ENCODE measurements at places on chromosomes 3 and 15.

GRCh38 chr3:10957976-10958749, 34.4 kb upstream of the SLC6A1 start:
- no peak for DNase-seq

DNA sequence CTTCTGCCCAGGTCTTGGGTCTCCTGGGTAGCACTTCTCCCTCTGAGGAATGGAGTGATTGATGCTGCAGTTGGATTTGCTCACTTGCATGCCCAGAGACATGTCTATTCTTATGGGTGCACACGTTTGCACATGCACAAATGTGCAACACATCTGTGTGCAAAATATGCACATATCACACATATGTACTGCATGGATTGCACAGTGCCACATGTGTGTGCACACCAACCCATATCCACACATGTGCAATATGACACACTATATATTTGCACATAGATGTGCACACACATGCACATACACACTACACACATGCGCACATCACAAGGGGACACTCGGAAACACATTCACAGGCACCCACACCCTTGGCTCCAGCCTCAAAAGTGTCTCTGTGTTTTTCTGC, 671 bp upstream of the SEMA3B start:
- no peak for DNase-seq

DNA sequence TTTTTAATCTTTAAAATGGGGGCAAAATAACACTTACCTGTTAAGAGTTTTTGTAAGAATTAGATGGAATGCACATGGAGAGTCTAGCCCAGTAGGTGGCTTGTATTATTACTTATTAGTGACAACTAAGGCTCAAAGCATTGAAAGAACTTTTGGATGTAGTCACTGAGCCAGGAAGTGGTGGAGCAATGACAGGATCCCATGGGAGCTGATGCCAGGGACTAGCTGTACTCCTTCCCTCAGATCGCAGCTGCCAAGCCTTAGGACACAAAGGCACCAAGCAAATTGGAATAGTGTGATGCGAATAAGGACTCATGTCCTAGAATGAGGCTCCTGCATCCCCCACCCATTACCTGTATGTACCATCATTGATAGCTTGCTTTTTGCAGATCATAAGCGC, 370.4 kb upstream of the RGMA start:
- no peak for DNase-seq

- DNase-seq: no peak
These were observed 28.0 kb downstream of the RAD51 start for GRCh38 chr15:40722934-40723333.

GRCh38 chr3:107877936-107878335, 212.9 kb downstream of the CD47 start:
- no peak for DNase-seq

GRCh38 chr3:94110854-94111253, 48.0 kb downstream of the NSUN3 start:
- no peak for DNase-seq

DNA sequence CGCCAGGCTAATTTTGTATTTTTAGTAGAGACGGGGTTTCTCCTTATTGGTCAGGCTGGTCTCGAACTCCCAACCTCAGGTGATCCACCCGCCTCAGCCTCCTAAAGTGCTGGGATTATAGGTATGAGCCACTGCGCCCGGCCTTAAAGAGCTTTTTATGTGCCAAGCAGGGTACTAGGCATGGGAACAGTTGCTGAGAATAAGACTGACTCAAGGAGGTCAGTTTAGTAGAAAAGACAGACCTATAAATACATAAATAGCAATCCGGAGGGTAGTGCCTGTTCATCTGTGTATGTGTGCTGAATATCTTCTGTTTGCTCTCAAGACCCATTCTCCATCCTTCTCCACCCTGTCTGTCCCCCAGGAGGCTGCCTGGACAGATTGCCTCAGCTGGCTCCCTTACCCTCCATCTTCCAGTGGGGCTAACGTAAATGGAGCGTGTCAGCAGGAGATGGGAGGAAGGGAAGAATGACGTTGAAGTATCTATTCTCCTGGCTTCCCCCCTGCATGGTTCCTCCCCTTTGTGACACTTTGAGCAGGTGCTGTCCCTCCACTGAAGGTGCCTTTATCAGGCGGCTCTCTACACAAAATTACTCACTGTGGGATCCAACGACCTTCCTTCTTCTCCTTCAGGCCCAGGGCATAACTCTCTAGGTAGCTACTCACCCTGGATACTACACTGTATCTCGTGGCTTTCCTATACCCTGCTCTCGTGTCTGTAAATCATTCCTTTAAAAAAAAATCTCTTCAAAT, 31.1 kb downstream of the FBXO40 start:
- no peak for DNase-seq

- no peak for DNase-seq
These were observed 44.2 kb downstream of the ZMAT3 start for GRCh38 chr3:179027326-179027900.

DNA sequence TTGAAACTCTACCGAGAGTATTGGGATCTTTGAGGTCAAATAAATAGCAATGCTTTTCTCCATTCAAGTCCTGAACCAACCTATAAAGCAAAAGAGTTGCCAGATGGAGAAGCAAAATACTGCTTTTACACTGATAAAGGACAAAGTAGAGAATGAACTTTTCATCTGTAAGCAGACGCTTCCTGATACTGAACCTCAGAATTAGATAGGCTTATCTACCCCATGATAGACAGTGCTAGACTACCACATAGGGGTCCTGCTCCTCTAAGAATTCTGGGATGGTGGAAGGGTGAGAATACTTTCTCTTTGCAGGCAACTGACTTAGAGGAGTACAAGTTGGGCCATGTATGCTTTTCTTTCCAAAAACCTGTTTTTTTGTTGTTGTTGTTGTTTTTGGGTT, 9.5 kb downstream of the SAXO2 start:
- no peak for DNase-seq

GRCh38 chr3:80550174-80550573, 782.4 kb upstream of the ROBO1 start:
- no peak for DNase-seq

DNA sequence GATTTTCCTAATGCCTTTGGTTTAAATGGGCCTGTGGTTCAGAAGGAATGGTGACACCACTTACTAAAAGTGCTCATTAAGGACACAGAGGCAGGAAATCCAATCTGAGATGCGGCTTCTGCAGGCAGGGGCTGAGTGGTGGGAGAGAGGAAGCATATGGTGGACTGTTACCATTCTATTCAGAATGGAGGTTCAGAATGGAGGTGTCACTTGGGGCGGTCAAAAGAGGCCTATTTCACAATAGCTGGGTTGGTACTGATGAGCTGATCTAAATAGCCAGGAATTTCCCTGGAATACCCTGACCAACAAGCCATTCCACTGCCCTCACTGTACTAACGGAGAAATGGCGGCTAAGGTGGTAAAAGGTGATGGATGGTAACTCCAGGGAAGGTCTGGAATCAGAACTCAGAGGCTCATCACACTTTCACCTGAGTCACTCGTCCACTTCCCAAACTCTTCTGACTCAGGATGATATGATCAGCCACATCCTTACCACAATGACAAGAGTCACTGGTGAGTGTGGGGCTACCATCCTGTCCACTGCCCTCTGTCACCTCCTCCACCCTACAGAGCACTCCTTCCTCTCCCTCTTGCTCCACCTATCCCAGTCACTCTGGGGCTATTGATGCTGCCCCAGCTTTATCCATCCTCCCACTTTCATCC, 15.7 kb downstream of the RFT1 start:
- DNase-seq: no peak

GRCh38 chr3:127237835-127238234, 44.9 kb downstream of the PRR23E start:
- no peak for DNase-seq

DNA sequence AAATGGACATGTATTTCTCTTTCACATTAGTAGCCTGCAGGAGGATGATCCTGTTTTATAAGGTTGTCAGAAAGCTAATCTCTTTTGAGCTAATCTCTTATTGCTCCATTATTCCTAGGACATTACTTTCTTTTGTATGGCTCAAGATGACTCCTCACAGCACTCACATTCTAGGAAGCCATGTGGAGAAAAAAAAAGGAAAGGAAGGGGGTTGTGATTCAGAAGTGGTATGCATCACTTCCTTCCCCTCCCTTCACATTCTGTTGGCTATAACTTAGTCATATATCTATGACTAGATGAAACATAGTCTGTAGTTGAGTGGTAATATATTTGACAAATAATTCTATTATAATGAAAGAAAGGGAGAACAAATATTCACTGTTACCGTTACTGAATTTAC, 168.8 kb upstream of the TTC14 start:
- no peak for DNase-seq

DNA sequence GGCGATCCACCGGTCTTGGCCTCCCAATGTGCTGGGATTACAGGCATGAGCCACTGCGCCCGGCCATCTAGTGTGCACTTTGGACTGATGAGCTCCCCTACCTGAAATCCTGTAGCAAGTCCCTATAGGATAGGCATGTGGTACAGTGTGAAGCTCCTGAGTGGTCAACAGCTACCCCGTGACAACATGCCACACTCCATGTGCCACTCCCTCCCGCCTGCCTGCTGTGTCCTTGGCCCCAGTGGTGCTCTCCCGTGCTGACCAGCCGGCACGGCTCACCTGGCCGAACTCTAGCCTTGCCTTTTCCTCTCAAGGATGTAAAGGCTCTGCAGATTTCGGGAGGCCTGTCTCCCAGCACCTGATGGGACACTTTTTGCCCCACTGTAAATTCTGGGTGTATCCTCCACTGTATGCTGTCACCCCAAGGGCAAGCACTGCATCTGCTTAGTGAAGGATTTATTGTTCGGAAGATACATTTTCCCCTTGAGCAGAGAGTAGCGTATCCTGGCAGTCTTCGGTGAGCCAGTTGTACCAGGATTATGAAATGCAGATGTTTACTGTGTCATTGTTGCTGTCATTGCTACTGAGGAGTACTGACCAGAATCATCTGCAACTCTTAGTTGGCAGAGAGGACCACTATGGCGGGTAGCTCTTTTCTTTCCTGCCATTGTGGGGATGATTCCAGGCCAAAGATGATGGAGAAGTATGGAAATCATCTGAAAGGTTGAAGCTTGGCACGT, 64.7 kb downstream of the IGF1R start:
- no peak for DNase-seq

- DNase-seq: no peak
These were observed 220.7 kb upstream of the GAP43 start for GRCh38 chr3:115402651-115403050.

GRCh38 chr15:69085325-69086081, 71.0 kb downstream of the NOX5 start:
- DNase-seq: no peak

DNA sequence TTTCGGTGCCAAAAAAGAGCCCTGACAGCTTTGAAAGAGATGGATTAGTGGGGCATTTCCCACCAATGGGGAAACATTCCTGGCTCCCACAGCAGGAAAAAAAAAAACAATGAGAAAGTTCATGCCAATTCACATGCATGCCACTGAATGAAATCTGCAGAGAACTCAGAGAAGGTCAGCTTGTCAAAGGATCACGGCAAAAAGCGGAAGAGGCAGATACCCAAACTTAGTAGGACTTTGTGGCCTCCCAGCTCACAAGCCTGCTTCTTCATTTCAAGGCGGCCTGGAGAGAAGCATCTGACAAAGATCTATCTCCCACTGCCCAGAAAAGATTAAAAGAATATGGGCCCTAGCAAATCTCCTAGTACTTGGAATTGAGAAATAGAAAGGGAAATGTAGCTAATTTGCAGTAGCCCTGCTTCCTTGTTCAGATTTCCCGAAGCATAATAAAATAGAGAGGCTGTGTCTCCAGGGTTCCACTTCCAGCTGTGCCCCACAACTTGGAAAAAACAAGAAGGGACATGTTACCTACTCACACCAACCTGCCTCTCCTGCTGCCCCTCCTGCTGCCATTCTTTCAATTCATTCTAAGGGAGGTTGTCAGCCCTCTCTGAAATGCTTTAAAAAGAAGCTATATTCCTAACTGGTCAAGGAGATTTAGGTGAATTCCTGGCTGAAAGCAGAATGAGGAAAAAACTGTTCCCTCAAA, 170.4 kb downstream of the FHIT start:
- no peak for DNase-seq

- no peak for DNase-seq
These were observed 17.3 kb downstream of the SUCNR1 start for GRCh38 chr3:151890721-151891141.

GRCh38 chr3:98259707-98260106, 4.3 kb upstream of the OR5H6 start:
- no peak for DNase-seq

DNA sequence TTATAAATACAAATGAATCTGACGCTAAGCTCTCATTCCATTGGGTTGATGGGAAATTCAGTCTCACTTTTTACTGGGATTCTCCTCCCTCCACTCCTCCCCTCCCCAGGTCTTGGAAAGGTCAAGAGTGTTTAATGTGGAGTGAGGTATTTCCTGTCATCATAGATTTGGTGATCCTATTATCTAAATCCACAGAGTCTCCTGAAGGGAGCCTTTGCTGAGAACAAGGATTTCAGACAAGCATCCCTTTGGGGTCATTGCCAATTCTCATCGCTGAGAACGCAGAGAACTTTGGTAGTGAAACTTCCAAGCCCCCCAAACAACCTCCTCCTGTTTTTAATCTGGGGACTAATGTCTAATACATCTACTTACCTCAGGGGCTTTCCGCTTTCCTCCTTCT, 297.9 kb downstream of the OTOL1 start:
- DNase-seq: no peak

DNA sequence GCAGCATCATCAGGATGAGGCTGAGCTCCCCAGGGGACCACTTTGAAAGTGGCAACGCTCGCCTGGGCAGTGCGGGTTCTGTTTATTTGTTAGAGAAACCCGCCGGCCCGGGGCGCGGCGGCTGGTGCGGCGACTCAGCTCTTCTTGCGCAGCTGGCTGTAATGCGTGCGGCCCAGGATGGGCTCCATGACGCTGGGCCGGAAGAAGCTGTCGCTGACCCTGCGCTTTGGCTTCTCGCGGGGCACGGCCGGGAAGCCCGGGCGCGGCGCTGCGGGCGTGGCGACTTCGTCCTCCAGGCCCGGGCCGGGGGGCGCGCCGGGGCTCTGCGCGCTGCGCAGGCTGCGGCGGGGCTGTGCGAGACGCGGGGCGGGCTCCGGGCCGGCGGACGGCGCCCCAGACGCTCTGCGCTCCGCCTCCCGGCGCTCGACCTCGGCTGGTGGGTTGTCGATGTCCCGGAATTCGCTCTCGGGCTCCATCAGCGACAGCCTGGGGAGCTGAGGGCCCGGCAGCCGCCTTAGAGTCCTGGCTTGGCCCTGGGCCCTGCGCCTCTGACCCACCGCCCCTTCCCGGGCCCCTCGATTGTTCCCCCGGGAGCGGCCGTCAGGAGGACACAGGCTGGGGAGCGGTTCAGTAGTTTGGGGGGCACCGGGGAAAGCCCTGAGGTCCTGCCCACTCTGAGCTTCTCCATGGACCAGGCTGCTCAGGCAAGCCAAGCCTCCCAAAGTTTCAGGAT, 10.3 kb upstream of the KIF7 start:
- no peak for DNase-seq

- DNase-seq: no peak
These were observed 55.7 kb downstream of the EPHB1 start for GRCh38 chr3:134850761-134851160.

GRCh38 chr3:17908399-17909191, 166.2 kb upstream of the TBC1D5 start:
- no peak for DNase-seq
